ENCODE measurements at places on chromosomes 6 and 20.

DNA sequence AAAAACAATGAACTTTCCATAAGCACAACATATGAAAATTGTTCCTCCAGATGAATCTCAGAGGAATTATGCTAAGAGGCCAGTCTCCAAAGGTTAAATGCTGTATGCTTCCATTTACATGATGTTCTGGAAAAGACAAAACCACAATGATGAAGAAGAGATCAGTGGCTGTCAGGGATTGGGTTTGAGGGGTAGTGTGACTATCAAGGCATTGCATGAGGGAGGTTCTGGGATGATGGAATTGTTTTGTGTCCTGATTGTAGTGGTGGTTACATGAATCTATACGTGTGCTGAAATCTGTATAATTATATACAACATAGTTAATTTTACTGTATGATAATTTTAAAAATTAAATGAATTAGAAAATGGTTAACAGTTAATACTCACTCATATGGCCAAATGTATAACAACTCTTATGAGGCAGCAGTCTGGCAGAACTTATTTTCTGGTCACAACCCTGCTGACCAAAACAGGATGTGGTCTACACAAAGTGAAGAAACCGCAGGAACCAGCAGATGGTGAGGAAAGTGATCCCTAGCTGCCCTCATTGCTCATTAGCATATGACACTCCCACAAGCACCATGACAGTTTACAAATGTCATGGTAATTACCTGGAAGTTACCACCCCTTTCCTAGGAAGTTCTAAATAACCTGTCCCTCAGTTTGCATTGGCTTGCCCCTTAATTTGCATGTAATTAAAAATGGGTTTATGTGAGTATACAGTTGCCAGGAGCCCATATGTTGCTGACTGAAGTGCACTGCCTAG lies 31.9 kb downstream of the NSFL1C start:
- H3K27ac ChIP-seq, result no peak overlapping the region
- peaks cover 6% of the 10 kb centered on the region for H3K36me3 ChIP-seq
- H3K27me3 ChIP-seq, result no peaks in the 10 kb centered on the region
- no peak overlapping the region for H3K4me3 ChIP-seq

GRCh38 chr6:35942355-35942754 lies 21.5 kb upstream of the SRPK1 start:
- no peaks in the 10 kb centered on the region for H3K27me3 ChIP-seq
- H3K27ac ChIP-seq, result no peak overlapping the region
- no peak overlapping the region for H3K4me3 ChIP-seq
- no peaks in the 10 kb centered on the region for H3K36me3 ChIP-seq

DNA sequence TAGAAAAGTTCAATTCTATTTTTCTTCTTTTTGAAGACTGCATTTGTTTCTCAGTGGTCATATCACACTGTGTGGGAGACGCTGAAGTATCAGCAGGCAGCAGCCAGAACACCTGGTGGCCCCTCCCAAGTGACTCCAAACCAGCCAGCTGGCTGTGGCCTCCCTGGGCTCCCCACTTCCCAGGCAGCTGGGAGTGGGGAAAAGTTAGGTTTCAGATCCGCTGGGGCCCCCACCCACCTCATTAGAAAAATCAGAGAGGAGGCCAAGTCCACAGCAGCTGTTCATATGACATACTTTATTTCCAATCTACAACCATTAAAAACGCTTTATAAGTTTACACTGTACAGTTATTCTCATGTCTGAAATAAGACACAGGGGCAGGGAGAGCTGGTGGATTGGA lies 3.6 kb upstream of the DSN1 start:
- no peaks in the 10 kb centered on the region for H3K36me3 ChIP-seq
- H3K4me1 ChIP-seq, result no peaks in the 10 kb centered on the region
- DNase-seq, result no peak

DNA sequence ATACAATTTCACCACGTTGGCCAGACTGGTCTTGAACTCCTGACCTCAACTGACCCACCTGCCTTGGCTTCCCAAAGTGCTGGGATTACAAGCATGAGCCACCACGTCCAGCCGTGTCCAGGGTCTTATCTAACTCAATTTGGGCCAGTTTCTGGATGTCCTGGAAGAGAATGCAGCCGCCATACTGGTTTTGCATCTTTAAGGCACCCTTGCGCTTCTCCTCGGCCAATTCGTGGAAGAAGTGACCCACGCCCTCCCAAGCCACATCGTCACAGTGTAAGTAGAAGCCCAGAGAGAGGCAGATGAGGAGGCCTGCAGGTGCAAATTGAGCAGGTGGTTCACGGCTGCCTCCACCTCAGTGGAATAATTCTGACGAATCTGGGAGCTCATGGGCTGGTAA lies 3.7 kb upstream of the ZNF335 start:
- H3K36me3 ChIP-seq, result no peaks in the 10 kb centered on the region
- DNase-seq, result no peak
- H3K4me1 ChIP-seq, result peaks cover 5% of the 10 kb centered on the region
- no peaks in the 10 kb centered on the region for H3K27me3 ChIP-seq
- H3K27ac ChIP-seq, result no peak overlapping the region

- H3K27ac ChIP-seq, result no peak overlapping the region
- H3K36me3 ChIP-seq, result no peaks in the 10 kb centered on the region
- H3K4me1 ChIP-seq, result no peaks in the 10 kb centered on the region
Observed at GRCh38 chr6:131683479-131683878, 17.7 kb downstream of the OR2A4 start.

- H3K27ac ChIP-seq, result no peak overlapping the region
- H3K36me3 ChIP-seq, result no peaks in the 10 kb centered on the region
- no peak for DNase-seq
- peaks cover 8% of the 10 kb centered on the region for H3K4me1 ChIP-seq
Observed at GRCh38 chr6:93416571-93417420, 2.6 kb downstream of the EPHA7 start.

DNA sequence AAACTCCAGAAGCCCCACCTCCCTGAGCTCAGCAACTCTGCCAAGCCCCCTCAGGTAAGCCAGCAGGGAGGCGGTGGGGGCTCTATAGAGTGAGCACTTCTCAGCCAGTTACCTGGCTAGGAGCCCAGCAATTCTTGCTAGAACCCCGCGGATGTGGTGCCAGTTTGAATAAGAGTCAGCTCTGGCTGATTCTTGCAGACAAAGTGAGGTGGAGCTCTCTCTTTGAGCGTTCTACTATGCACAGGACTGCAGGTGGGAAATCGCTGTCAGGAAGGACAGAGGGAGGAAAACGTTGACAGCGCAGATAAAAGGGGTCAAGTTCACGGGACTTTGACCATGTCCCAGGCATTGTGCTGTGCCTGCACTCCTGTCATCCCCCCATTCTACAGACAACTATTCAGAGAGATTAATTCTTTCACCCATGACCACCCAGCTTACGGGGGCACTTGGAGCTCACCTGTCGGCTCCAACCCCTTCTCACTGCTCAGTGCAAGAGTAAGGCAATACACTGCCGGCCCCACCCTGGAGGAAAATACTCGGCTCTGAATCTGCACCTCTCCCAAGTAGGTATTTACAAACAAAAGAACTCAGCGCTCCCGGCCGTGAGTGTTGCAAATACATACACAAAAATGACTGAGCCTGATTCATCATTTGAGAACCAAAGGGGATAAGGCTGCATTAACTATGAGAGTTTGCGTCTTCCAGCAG lies 92.9 kb downstream of the ANKRD60 start:
- H3K36me3 ChIP-seq, result no peaks in the 10 kb centered on the region
- DNase-seq, result no peak
- H3K4me3 ChIP-seq, result no peak overlapping the region
- no peaks in the 10 kb centered on the region for H3K4me1 ChIP-seq

- H3K36me3 ChIP-seq, result no peaks in the 10 kb centered on the region
- no peak overlapping the region for H3K27ac ChIP-seq
- H3K27me3 ChIP-seq, result no peaks in the 10 kb centered on the region
- no peak for DNase-seq
- no peaks in the 10 kb centered on the region for H3K4me1 ChIP-seq
- no peak overlapping the region for H3K4me3 ChIP-seq
Observed at GRCh38 chr6:91782802-91783201, 1195.9 kb upstream of the MAP3K7 start.

GRCh38 chr20:58485393-58485792 lies 29.8 kb downstream of the APCDD1L start:
- no peak overlapping the region for H3K27ac ChIP-seq
- DNase-seq, result no peak
- no peaks in the 10 kb centered on the region for H3K27me3 ChIP-seq
- H3K4me1 ChIP-seq, result no peaks in the 10 kb centered on the region
- no peak overlapping the region for H3K4me3 ChIP-seq

GRCh38 chr20:36313926-36314325 lies 7.8 kb downstream of the DLGAP4 start:
- no peaks in the 10 kb centered on the region for H3K4me1 ChIP-seq
- no peaks in the 10 kb centered on the region for H3K36me3 ChIP-seq
- no peak overlapping the region for H3K27ac ChIP-seq
- peaks cover 5% of the 10 kb centered on the region for H3K27me3 ChIP-seq
- no peak overlapping the region for H3K4me3 ChIP-seq
- no peak for DNase-seq

DNA sequence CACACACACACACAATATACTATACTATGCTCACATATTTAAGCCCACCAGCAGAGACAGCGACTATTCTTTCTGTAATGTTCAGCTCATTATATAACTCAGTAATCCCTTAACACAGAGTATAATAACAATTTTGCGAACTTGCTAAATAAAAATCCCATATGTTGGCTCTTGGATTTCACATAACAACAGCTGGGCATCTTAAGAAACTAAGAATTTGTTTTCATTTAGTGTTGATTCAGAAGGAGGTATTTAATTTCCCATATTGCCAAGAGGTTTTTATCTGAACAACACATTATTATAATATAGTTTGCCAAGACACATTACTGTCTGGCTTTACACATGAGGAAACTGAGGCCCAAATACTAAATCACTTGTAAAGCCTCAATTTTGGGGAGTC lies 7.4 kb downstream of the ECT2L start:
- no peak overlapping the region for H3K4me3 ChIP-seq
- no peak for DNase-seq
- H3K36me3 ChIP-seq, result no peaks in the 10 kb centered on the region

DNA sequence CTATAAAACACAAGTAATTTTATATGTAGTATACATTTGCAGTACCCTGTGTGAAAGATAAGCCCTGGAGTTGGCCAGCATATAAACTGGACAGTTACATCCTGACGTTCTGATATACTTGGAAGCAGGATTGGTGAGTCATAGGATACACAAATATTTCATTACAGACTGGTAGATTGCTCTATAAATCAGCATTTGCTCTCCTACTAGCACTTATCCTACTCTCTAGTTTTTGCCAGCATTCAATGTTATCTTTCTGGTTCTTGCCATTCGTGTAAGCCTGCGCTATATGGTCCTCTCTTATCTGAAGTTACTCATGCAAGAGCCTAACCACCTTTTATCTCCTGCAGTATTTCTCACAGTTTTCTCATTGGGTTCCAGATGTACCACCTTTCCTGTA lies 680.2 kb upstream of the MMS22L start:
- H3K4me3 ChIP-seq, result no peak overlapping the region
- H3K36me3 ChIP-seq, result no peaks in the 10 kb centered on the region
- H3K27ac ChIP-seq, result no peak overlapping the region
- DNase-seq, result no peak
- no peaks in the 10 kb centered on the region for H3K27me3 ChIP-seq

- DNase-seq, result no peak
- no peaks in the 10 kb centered on the region for H3K4me1 ChIP-seq
- no peaks in the 10 kb centered on the region for H3K27me3 ChIP-seq
- peaks cover 48% of the 10 kb centered on the region for H3K36me3 ChIP-seq
- no peak overlapping the region for H3K4me3 ChIP-seq
Observed at GRCh38 chr6:44430326-44430725, 42.8 kb downstream of the CDC5L start.

- no peak overlapping the region for H3K4me3 ChIP-seq
- no peak for DNase-seq
- H3K4me1 ChIP-seq, result no peaks in the 10 kb centered on the region
- no peaks in the 10 kb centered on the region for H3K27me3 ChIP-seq
Observed at GRCh38 chr20:10758446-10758845, 84.6 kb upstream of the JAG1 start.

- H3K27me3 ChIP-seq, result no peaks in the 10 kb centered on the region
- no peak overlapping the region for H3K4me3 ChIP-seq
- no peaks in the 10 kb centered on the region for H3K4me1 ChIP-seq
- no peaks in the 10 kb centered on the region for H3K36me3 ChIP-seq
Observed at GRCh38 chr6:23180504-23181293, 611.3 kb downstream of the HDGFL1 start.

GRCh38 chr20:35991142-35991771 lies 22.9 kb downstream of the CNBD2 start:
- H3K27me3 ChIP-seq, result no peaks in the 10 kb centered on the region
- no peaks in the 10 kb centered on the region for H3K36me3 ChIP-seq
- DNase-seq, result no peak
- H3K27ac ChIP-seq, result no peak overlapping the region
- no peaks in the 10 kb centered on the region for H3K4me1 ChIP-seq

DNA sequence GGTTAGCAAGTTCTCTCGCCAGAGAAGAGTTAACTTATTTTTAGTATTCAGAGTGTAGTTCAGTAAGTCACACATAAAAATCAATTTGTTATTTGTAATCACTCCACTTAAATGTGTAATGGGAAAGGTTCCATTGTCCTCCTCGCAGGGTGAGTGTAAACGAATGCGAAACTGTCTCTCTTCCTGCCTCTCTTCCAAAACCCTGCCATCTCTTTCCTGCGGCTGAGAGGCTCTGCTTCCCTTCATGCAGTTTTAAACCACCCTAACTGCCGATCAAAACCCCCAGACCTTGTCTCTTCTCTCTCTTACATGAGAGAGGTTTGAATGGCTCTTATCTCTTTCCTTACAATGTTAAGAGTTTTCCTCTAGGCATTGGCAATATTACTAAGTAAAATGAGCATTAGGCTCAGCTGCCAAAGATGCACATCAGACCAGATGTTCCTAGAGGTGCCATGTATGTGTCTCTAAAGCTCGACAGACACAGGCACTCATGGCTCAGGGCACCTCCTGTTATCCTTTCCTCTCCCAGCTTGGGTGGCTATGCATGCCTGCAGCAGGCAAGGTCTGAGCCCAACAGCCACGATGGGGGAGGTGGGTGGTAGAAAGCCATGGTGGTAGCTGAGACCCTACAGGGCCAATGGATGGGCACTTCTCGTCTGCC lies 91.2 kb downstream of the JARID2 start:
- DNase-seq, result no peak
- no peaks in the 10 kb centered on the region for H3K27me3 ChIP-seq
- no peak overlapping the region for H3K4me3 ChIP-seq
- peaks cover 11% of the 10 kb centered on the region for H3K4me1 ChIP-seq
- peaks cover 3% of the 10 kb centered on the region for H3K36me3 ChIP-seq

GRCh38 chr6:127765949-127766348 lies 134.9 kb downstream of the THEMIS start:
- peaks cover 4% of the 10 kb centered on the region for H3K4me1 ChIP-seq
- no peaks in the 10 kb centered on the region for H3K36me3 ChIP-seq
- no peaks in the 10 kb centered on the region for H3K27me3 ChIP-seq
- DNase-seq, result no peak
- H3K27ac ChIP-seq, result no peak overlapping the region

GRCh38 chr6:112187736-112188135 lies 66.6 kb downstream of the LAMA4 start:
- no peaks in the 10 kb centered on the region for H3K27me3 ChIP-seq
- no peaks in the 10 kb centered on the region for H3K36me3 ChIP-seq
- H3K27ac ChIP-seq, result no peak overlapping the region
- no peak overlapping the region for H3K4me3 ChIP-seq

DNA sequence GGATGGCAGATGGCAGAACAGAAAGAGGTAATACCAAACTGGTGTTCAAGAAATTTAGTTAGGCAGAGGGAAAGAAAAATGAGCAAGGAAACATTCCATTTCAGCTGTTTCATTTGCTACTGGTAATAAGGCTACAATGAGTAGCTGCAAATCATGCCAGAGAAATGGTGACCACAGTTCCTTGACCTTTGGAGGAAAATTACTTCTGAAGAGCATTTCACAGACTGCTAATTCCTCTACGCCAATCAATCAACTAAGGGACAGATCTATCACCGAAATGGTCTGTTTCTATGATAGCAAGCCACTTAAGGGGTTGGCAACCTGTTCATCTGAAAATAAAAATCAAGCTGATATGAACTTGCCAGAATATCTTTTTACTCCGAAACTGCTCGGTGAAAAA lies 119.5 kb downstream of the PTPRK start:
- H3K4me3 ChIP-seq, result no peak overlapping the region
- no peaks in the 10 kb centered on the region for H3K36me3 ChIP-seq
- no peak overlapping the region for H3K27ac ChIP-seq
